ENCODE measurements at places on chromosomes 7 and 10.

DNA sequence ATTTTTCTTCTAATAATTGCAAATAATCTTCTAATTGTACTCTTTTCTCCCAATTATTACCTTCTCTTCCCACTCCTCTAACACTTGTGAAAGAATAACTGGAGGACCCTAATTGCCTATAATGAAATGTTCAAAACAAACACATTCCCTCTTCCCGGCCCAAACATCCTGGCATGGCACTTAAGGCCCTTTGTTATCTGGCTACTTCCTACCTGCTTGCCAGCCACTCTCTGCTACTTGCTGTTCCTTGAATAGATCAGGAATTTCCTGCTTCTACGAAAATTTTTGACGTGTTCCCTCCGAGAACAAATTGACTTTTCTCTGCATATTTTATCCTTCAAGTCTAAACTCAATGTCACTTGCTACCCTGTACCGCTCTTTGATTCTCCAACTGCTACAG, 56.1 kb upstream of the NOBOX start:
- DNase-seq: no peak

DNA sequence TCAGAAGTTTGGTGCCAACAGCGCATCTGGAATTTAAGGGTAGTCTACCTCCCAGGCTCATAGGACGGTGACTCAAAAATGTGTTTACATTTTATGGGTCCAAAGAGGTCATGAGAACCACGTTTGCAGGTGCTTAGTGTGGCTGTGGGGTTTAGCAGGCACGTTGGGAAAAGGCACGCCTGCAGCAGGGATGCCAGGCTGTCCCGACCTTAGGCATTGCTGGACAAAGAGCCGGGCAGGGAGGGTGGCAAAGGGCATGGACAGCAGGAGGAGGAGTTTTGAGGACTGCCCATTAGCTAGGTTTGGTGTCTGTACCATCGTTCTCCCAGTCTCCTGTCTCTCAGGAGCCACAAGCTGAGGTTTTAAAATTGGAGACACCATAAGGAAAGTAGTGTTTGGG, 104.4 kb downstream of the TRRAP start:
- no peak for DNase-seq

- DNase-seq: no peak
Measured at GRCh38 chr10:116702165-116702564, 40.2 kb downstream of the HSPA12A start.

- DNase-seq: no peak
Measured at GRCh38 chr7:2651336-2651735, 19.6 kb downstream of the TTYH3 start.

DNA sequence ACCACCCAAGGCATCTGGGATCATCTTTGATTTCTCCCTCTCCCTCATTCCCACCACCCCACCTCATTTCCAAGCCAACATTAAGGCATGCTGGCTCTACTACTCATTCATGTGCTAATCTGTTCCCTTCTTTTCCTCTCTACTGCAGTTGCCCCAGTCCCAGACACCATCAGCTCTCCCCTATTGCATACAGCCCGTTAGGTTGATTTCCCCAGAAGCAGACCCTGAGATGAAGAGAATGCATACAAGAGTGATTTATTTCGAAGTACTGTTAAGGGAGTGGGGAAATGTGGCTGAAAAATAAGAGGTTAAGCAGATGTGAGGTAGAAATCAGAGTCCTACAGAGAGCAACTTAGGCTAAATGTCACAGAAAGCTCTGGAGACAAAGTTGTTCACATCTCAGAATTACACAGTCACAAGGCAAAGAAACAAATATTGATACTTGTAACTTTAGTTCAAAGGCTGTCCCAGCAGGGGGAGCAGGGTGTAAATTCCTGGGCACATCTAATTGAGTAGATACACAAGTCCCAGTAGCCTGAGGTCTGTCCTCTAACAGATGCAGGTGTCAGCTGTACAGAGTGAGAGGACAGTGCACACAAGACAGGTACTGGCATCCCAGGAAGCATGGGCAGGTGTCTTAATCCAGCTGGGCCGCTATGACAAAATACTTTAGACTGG, 20.9 kb downstream of the AKR1D1 start:
- DNase-seq: no peak

GRCh38 chr10:36301539-36301938, 659.4 kb upstream of the FZD8 start:
- no peak for DNase-seq

GRCh38 chr7:131355917-131356777, 28.5 kb downstream of the MKLN1 start:
- DNase-seq: no peak

- no peak for DNase-seq
Measured at GRCh38 chr7:99505324-99505662, 831 bp downstream of the ZKSCAN5 start.

- DNase-seq: no peak
Measured at GRCh38 chr7:44617225-44617890, 10.9 kb downstream of the OGDH start.

DNA sequence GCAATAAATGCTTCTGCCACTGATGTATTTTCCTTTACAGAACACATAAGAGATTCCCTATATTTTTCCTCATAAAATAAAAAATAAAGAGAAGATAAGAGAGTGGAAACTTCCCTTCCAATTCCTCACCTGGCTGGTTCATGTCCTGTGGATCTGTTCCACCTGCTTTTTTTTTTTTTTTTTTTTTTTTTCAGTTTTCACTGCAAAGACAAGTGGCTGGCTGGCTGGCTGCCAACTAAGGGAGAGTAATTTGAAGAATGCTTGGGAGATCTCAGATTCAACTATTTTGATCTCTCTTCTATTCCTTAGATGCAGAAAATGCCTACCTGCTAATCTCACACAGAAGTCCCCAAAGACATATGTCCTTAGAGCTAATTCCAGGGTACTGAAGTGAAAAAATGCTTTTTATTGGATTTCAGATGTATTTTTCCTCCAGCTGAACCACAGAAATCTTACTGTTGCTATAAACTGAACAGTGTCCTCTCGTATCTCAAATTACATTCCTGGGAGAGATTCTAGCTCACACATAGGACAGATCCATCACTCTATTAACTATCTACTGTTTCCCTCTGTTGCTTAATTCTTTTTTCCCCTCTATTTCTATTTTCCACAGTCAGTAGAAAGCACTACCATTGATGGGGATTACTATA, 120.8 kb downstream of the NRCAM start:
- no peak for DNase-seq

DNA sequence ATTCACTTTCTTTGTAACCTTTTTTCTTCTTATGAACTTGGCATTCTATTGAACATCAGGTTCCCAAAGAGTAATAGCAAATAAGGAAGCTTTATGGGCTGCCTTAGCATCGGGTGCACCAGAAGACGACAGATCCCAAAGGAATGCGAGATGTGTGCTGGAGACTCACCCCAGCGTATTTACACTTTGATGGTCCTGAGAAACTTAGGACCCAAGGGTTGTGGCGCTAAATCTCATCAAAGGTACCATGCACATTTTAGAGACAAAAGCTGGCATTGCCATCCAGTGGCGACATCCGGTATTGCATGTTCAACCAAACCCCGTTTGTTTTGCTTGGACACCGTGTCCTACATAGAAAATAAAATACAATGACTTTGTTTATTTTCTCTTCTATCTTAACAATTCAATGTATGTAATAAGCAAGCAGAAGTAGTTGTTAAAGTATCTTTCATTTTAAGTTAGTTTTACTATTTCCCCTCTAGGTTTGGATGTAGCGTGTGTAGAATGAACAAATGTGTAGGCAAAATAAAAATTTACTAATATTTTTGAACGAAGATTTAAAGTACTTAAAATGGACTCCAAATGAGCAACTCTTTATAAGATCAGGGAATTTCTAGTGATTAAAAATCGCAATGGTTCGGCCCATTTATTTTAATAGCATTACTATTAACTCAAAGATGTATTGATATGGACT, 1154.8 kb downstream of the GATA3 start:
- DNase-seq: no peak

- DNase-seq: no peak
Measured at GRCh38 chr7:104480529-104480928, 152.1 kb downstream of the LHFPL3 start.

GRCh38 chr10:12655940-12656339, 306.6 kb downstream of the CAMK1D start:
- DNase-seq: no peak

- DNase-seq: no peak
Measured at GRCh38 chr10:110335314-110336064, 30.8 kb upstream of the SMNDC1 start.

DNA sequence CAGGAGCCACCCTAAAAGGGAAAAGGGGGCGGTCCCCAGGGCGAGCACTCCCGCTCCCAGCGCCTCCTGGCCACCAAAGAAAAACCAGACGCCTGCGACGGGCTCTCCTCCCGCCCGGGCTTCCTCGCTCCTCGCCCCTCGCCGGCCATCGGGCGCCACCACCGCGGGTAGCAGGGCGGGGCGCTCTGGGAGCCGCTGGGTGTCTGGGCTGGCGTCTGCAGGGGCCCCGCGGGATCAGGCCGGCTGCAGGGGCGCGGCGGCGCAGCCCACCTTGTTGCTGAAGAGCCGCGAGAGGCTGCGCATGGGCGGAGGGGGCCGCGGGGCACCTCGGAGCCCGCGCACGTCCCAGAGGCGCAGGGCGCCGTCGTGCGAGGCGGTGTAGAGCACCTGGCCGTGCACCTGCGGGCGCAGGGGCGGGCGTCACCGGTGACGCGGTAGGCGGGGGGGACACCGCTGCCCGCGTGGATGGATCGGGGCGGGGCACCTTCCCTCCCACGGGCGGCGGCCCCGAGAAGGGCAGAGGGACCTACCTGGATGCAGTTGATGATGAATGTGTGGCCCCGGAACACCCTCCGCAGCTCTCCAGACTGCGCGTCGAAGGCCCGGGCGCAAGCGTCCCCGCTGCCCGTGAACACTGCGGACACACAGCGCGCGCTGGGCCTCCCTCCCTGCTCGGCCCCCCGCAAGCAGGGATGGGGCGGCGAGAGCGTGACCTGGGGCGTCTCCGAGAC, 28.3 kb downstream of the WDR86 start:
- no peak for DNase-seq

GRCh38 chr10:48690791-48691660, 6.4 kb downstream of the WDFY4 start:
- DNase-seq: no peak

GRCh38 chr10:15088428-15089261, at the start of gene ACBD7:
Gene ACBD7 (minus strand): TSS chr10:15088776. CDS start chr10:15088728, 48 bp downstream.
- DNase-seq: no peak

- DNase-seq: no peak
Measured at GRCh38 chr7:154857240-154857639, 145.7 kb downstream of the PAXIP1 start.

DNA sequence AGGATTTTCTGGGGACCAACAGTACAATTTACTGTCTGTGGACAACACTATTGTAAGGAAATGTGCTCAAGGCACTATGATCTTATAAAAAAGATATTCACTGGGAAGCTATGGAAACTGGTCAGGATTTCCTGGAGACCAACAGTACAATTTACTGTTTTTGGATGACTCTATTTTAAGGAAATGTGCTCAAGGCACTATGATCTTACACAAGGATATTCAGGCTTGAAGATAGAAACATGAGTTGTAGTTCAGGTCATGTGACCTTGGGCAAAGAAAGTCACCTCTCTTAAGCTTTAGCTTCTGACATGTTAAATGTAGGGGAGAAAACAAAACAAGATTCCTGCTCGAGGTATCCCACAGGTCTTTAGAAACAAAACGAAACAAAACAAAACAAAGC, 1.7 kb upstream of the ITPRID1 start:
- DNase-seq: no peak

GRCh38 chr7:32015133-32015532, 55.1 kb downstream of the PDE1C start:
- DNase-seq: no peak

DNA sequence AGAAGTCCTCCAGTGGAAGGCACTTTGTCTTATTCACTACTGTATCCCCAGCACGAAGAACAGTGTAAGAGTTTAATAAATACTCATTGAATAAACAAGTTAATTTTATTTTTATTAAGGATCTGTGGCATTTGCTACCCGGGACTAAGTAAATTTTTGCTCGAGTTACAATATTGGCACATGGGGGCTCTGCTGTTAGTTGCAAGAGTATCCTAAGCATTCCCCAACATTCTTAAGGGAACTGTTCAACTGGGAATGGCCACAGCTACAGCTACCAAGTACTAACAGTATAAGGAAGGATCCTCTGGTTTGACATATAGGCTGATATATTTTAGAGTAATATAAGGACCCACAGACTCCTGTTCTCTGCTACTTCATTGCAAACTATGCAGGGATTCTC, 8.7 kb upstream of the LRRTM3 start:
- no peak for DNase-seq

DNA sequence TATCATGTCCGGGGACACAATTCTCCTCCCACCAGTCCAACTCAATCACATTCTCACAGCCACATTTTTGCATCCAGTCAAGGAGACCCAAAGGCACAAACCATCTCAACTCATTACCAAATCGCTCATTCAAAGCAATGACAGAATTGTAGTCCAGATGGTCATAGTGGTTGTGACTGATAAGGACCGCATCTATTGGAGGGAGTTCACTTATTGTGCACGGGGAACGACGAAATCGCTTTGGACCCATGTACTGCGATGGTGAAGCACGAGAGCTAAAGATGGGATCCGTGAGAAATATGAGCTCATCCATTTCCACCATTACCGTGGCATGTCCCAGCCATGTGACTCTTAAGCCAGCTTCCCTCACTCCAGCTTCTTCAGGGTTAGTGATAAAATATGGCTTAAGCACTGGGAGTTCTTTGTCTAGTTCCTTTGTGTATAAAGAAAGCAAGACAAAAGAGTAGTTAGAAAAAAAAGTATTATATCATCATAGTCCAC, 29.1 kb downstream of the NAPEPLD start:
- no peak for DNase-seq

GRCh38 chr7:107580716-107581383, 804 bp downstream of the BCAP29 start:
- no peak for DNase-seq

DNA sequence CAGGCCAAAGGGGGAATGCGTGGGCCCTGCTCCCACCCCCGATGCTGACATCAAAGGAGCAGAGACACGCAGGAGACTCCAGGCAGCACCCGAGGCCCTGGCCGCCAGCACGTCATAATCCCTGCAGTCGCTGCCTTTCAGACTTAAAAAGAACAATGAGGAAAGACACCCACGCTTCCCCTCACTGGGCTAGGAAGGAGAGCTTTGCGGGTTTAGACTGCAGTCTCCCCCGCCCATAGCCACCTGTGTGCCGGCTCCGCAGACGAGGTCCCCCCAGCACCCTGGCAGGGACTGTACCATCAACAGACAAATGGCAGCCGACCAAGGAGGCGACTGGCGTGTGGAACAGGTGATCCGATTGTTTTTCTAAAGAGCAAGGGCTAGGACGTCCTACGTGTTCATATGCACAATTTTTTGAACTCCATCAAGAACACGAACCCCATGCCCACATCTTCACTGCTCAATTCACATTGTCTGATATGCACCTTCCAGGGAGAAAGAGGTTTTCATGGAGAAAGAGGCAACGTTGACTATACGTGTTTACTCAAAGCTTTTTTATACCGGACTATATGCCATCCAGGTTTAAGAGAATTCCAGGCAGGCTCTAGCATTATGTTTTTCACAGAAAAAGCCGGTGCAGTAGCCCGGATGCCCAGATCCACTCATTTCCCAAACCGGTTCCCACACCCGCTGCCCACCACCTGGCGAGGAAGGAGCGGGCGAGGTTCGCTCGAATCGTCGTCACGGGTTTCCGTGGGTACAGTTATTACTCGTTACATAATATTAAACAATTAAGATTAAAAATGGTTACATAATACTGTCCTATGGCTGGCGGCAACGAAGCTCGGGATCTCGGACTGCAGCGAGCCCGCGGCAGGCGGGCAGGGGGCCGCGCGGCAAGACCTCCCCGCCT, 1.1 kb downstream of the GRB10 start:
- no peak for DNase-seq

GRCh38 chr10:123988694-123989093, 97.1 kb upstream of the CPXM2 start:
- DNase-seq: no peak

Measured in non-pigmented ciliary epithelial cell (primary cell).